ENCODE measurements at places on chromosomes 7 and 10.

GRCh38 chr7:155386608-155387007 lies 71.3 kb upstream of the EN2 start:
- no peak for DNase-seq

DNA sequence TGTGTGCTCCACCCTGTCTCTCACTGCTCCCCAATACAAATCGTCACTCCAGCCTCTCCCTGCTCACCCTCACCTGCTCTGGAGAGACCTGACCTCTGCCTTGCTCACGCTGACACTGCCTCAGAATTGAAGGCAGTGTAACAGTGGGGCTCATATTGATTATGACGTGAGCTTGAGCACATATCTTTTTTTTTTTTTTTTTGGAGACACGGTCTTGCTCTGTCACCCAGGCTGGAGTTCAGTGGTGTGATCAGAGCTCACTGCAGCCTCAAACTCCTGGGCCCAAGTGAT lies 84.7 kb downstream of the TBXAS1 start:
- no peak for DNase-seq

- DNase-seq: no peak
These were observed 54.0 kb downstream of the ASNS start for GRCh38 chr7:97818066-97818663.

GRCh38 chr7:39321245-39321644 lies 245.0 kb upstream of the YAE1 start:
- DNase-seq: no peak

GRCh38 chr10:63657761-63658160 lies 136.6 kb downstream of the REEP3 start:
- DNase-seq: no peak

DNA sequence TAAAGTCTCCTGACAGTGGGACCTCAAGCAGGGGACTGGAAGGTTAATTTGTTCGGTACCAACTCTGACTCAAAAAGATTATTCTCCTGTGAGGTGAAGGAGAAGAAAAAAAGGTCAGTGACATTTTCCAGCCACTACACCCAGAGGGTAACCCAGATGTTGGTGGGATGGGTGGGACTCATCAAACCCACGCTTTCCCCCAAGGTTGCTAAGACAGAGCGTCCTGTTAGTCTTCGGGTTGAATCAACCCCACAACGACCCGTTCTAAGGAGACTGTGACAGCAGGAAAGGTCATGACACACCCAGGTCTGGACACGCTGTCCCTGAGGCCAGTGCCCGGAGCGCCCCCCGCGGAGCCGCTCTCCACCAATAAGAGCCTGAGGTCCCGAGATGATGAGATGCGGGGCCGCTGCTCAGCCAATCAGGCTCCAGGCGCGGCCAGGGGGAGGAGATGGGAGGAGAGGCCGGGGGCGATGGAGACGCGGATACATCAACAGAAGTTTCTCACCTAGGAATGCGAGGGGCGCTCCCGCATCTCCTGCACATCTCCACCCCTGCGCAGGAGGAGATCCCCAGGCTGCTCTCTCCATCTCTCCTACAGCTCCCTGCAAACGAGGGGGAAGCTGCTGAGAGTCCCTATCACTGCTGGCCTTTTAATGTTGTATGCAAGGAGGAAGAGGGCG lies at the start of gene WNT16:
Gene WNT16, plus strand, starts transcription at position 493 of the 683 bp plus-strand sequence. CDS start 293 bp downstream, outside the sequence.
- peak; percentile 31 for DNase-seq

GRCh38 chr10:121260377-121260776 lies 337.9 kb downstream of the FGFR2 start:
- DNase-seq: no peak

DNA sequence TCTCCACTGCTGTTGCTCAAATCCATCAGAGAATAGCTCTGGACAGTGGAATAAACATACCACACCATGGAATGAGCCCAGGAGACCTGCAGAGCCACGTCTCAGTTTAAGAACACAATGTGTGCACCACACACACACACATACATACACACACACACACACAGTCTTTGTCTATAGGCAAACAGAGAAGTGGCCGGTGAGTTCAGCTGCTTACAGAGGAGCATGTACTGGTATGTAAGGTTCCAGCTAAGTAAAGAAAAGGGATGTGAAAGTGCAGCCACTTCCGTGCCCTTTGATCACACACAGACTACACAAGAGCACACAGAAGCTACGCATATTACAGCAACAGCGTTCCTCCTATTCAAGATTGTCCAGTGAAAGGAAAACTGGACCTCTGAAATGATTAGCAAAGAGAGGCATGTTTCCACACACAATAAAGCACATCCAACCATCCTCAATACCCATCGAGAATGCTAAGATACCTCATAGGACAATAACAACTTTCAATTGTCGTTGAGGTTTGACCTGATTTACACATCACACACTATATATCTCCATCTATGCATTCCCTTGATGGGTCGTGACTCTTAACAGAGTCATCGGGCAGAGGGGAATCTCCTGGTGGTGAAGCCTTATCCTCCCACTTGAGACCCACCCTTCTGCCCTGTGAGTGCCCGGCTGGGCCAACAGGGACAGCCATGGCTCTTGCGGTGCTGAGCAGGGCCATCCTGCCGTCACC lies 23.6 kb downstream of the SLC35B4 start:
- no peak for DNase-seq

DNA sequence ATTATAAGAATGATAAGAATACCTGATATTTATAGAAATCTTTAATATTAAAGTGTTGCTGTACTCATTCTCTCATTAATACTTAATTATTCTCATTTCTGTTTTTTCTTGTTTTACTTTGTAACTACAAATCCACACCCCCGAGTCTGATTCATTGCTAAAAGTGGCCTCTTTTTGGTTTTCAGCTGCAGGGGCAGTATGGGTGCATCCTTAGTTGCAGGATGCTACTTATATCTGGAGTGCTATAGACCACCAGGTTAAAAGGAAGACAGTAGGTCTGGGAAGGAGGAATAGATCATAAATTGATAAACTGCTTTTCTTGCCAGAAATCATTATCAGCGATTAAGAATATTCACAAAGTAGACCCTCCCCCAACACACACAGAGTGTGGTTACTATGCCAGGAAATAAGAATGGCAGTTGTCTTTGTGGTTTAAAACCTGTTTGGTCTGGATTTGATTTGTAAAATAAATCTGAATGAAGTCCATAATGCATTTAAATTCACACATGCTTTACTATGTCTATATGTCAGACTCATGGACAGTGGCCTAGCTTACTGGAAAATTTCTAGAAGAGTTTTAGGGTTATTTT lies 96.5 kb downstream of the NRF1 start:
- no peak for DNase-seq

GRCh38 chr10:95422233-95422632 lies 131.4 kb upstream of the PDLIM1 start:
- no peak for DNase-seq

GRCh38 chr7:152180587-152180986 lies 155.1 kb downstream of the GALNT11 start:
- DNase-seq: no peak

DNA sequence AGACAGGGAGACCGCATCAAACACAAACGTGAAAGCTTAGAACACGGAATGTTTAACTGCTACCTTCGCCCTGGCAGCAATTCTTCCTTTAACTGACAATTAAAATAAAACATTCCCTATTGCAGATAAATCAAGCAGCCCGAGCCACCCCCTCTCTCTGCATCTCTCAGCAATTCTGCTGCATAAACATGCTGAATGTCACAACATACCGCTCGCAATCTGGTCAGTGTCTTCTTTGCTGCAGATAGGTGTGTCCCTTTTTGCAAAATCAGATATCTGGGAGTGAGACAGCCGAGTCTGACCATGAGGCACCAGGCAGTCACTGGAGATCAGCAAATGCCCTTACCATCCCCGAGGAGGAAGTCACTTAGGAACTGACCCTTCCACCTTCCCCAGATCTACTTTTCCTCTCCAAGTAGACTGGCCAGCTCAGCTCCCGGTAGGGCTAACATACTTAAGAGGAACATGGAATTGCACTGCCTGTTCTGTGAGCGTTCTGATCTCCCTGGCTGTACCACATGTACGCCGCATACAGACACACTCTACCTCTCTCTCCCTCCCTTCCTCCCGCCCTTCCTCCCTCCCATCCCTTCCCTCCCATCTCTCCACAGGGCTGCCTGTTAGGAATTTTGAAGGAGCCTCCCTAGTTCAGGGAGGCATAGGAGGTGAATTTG lies at the start of gene FRMD4A:
Gene FRMD4A, minus strand, starts transcription at position 537 of the 674 bp plus-strand sequence.
- no peak for DNase-seq

DNA sequence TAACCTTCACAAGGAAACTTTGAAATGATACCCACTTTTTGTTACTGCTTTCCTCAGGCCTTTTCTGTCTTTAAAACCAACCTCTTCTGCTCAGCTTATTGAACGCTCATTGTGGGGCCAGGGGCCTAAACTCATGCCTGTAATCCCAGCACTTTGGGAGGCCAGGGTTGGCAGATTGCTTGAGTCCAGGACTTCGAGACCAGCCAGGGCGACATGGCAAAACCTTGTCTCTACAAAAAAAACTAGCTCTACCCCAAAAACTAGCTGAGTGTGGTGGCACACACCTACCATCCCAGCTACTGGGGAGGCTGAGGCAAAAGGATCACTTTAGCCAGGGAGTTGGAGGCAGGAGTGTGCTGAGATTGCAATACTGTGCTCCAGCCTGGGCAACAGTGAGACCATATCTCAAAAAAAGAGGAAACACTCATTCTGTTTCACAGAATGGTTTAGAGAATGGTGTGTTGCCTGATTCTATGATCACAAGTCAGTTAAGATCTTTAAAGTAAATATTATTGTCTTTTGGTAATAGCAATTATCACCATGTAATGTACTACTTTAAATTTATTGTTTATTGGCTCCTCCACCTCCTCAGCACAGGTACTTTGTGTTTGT lies 51.1 kb downstream of the KCTD7 start:
- no peak for DNase-seq
